ENCODE measurements at places on chromosomes 16 and 17.

- DNase-seq, result peak; percentile 26
These were observed 15.2 kb upstream of the SSTR5 start for GRCh38 chr16:1057252-1057932.

DNA sequence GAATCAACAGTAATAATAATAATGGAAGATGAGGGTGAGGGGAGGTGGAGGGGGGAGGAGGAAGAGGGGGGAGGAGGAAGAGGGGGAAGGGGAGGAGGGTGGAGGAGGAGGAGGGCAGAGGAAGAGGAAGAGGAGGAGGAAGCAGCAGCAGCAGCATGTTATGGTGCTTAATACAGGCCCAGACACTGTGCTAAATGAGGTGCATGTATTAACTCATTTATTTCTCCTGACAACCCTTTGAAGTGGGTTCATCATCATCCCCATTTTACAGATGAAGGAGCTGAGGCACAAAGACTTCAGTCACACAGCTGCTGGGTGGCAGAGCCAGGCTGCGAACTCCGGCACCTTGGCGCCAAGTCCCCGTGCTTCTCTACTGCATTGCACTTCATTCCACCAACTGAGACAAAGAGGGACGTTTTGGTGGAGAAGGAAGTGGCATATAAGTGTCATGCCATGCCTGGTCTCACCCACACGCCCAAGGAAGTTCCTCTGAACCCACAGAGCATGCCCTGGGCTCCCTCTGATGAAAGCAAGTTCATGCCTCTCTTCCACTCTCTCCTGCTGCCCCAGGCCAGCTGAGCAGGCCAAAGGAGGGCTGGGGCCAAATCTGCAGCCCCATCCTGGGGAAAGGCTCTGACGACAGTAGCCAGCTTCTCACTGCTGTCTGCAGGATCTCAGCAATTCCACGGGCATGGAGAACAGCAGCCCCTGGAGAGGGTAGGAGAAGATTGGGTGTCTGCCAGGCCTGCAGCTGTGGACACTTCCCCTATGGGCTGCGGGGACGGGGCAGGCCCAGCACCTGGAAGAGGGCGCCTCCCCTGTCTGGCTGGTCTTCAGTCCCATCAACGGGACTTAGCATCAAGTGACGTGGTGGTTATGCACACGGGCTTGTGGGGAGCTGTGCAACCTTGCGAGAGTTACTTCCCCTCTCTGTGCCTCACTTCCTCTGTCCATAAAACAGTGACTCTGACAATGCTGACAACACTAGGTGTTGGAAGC lies 21.8 kb downstream of the XYLT1 start:
- DNase-seq, result no peak

- peak; percentile 30 for DNase-seq
These were observed 124.5 kb upstream of the LHX1 start for GRCh38 chr17:36812762-36813161.

DNA sequence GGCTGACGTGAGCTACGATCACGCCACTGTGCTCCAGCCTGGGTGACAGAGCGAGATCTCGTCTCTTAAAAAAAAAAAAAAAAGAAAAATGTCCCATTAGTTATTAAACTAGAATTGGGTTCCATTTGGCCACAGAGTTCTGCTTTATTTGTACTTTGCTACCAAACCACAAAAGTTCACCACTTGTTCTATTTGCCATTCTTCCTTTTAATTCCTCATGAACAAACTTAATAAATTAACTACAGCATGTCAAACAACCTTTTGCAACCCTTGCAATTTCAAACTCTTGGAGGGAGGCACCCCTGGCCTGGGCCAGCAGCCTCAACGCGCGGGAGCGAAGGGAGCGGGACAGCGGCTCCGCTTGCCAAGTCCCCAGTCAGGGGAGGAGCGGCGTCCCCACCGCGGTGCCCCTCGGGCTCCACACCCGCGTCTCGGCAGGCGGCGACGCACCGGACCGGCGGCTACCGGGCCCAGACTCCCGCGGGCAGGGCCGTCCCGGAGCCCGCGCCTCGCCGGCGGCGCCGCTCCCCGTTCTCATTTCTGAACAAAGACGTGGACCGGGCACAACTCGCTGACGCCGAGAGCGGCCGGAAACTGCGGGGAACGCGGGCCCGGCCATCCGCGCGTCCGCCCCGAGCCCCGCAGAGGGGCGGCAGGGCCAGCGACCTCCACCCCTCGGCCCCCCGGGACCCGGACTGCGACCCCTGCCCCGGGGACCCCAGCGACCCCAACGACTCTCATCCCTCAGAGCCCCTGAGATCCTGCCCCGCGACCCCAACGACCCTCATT lies 775 bp downstream of the CYTH1 start:
- no peak for DNase-seq

GRCh38 chr17:6524520-6524919 lies 31.8 kb downstream of the PITPNM3 start:
- no peak for DNase-seq

All from kidney capillary endothelial cell (primary cell).